Stimulated activated CD8-positive, alpha-beta memory T cell treated with anti-CD3 and anti-CD28 coated beads, Interleukin-7, amount 100 ng/mL, for 4 hours (primary cell): ENCODE measurements at places on chromosomes 2 and 18.
A peak's percentile ranks its signal among the peaks of the same experiment; 100 is the strongest.

GRCh38 chr2:197254776-197255530, 55.6 kb downstream of the ANKRD44 start:
- no peak for DNase-seq

GRCh38 chr2:68466778-68467076, 367 bp downstream of the FBXO48 start:
- DNase-seq: no peak

DNA sequence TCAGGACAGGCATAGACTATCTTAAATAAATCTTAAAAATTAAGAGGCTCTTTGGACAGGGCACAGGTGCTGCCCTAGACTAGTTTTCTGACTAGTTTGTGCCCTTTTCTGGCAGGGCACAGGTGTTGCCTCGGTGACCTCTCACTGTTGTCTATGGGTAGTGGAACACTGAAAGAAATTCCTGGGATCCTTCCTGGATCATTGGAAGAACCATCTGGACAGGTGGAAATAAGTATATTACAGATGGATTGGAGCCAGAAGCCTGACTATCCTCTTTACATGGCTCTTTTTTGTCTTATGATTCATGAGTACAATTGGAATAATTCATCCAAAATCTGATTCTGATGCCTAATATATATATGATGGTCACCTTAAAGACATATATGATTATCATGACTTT, 286.6 kb downstream of the RIT2 start:
- DNase-seq: no peak

DNA sequence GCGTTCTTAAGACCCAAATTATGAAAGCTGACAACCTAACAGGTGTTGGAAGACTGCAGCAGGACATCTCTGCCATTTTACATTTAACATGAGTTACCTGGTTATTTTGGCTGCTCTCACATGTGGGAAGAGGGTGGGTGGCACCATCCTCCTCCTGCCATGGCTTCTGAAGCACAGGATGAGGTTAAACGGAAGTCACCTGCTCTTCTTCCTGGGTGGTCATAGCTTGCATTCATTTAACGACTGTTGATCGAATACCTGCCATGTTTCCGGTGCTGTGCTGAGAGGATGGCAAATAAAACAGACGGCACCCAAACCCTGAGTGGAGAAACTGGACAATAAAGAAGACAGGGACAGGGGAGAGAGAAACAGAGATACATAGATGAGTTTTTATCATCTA, 118.0 kb downstream of the RHBDD1 start:
- no peak for DNase-seq

GRCh38 chr2:208929139-208929864, 494.5 kb upstream of the MAP2 start:
- no peak for DNase-seq

GRCh38 chr2:101112772-101113157, 38.4 kb downstream of the TBC1D8 start:
- no peak for DNase-seq

- no peak for DNase-seq
Observed at GRCh38 chr2:109648041-109648527, 33.9 kb downstream of the SOWAHC start.

- no peak for DNase-seq
Observed at GRCh38 chr2:219125886-219126270, 34.7 kb downstream of the NHEJ1 start.

DNA sequence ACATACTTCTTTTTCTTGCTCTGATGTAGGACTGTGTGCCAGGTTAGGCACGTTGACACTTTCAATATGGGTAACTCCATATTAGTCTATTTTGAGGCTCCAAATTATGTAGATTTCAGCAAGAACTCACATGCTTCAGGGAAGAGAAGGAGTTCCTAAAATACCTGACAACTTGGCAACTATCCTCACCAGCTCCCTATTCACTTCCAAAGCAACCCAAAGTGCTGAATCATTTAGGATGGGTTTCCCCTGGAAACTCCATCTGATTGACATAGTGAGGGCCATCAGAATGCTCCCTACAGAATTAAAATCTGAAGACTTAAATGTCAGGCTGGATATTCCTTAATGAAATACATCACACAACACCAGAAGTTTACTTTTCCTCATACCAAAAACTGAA, 32.5 kb upstream of the NFU1 start:
- DNase-seq: no peak

DNA sequence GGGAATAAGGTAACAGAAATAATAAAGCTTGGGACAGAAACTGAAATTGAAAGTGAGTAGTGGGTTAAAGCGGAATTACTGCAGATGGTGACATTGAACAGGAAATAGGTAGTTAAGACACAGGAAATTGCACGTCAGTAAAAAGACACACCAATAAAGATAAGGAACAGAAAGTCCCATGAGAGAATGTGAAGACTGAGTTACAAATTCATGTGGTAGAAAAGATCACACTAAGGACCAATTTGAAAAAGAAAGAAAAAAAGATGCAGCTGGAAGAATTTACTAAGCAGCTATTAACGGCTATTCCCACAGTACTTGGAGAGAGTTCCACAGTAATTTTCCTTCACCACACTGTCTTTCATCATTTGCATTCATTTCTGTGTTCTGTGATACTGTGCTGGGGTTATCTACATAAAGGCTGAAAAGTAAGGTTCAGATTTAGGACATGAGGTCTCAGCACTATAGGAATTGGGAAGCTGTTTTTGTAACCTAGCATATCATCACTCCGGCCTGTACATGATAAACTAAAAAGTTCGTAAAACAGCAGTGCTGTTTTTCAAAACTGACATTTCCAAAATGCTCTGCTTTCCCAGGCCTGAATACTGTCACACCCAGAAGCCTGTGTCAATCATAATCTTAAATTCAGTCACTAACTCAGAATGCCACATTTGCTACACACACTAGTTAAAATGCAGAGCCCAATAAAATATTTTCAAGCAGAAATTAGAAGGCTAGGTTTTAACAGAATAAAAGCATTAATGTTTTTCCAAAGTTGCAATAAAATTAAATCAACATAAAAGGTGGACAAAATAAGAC, 42.9 kb downstream of the SRBD1 start:
- no peak for DNase-seq

- DNase-seq: no peak
Observed at GRCh38 chr2:146990311-146991054, 854.3 kb upstream of the ACVR2A start.

- DNase-seq: peak; percentile 68
Observed at GRCh38 chr2:8488001-8488738, 193.7 kb upstream of the ID2 start.

DNA sequence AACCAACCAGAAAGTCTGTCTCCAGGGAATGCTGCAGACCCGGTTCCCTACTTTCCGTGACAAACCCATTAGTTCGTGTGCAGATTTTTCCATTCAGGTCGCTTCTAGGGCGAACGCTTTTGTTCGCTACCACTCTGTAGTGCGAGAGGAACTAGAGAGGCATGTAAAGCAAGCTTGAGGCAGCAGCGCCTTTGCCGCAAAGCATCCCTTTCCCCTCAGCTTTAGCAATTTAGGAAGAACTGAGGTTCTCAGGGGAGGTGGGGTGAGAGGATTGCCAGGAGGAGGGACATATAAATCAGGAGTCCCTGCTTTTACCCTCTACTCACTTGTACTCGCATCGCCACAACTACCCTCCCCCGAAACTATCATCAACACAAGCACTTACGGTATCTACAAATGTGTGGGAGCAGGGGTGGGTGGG, 748 bp upstream of the ZNF804A start:
- no peak for DNase-seq

DNA sequence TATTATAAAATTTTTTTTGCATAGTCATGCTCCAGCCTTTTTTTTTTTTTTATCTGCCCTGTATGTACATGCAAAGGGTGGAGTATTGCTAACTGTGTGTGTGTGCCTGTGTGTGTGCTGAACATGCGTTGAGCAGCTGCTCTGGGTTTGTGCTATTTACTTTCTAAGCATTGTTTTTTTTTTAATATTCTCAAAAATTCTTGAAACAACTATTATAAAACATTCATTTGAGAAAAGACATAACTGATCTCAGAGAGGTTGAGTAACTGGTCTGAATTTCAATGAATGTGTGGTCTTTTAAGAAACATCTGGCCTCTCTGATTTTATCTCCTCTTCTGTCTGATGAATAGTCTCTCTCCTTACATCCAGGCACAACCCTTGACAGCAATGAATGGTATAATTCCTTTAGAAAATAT, 366.0 kb upstream of the SLC14A2 start:
- no peak for DNase-seq

GRCh38 chr2:180985771-180986395, 5.5 kb downstream of the UBE2E3 start:
- DNase-seq: no peak

GRCh38 chr2:232321156-232321816, 57.3 kb upstream of the ALPP start:
- DNase-seq: no peak

- no peak for DNase-seq
Observed at GRCh38 chr18:23927821-23928746, 86.5 kb upstream of the TTC39C start.

- no peak for DNase-seq
Observed at GRCh38 chr18:46386788-46387187, 270.2 kb downstream of the LOXHD1 start.

DNA sequence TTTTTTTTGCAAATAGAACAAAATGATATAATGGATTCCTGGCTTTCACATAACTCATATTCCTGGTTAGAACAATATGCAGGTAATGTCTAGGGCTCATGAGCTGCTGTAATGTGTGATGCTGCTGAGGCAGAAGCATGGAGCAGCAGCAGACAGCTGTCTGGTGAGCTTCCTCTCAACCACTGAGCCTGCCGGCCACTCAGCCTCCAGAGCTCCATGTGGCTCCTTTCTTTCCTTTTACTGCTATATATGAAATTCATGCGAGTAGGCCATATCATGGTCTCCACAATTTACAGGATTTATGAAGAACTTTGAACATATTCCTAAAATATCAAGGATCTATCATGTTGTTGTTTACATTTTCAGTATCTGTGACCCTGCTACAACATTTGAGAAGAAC, 120.9 kb downstream of the MEP1B start:
- no peak for DNase-seq

GRCh38 chr2:203672856-203673255, 33.6 kb upstream of the CD28 start:
- no peak for DNase-seq

DNA sequence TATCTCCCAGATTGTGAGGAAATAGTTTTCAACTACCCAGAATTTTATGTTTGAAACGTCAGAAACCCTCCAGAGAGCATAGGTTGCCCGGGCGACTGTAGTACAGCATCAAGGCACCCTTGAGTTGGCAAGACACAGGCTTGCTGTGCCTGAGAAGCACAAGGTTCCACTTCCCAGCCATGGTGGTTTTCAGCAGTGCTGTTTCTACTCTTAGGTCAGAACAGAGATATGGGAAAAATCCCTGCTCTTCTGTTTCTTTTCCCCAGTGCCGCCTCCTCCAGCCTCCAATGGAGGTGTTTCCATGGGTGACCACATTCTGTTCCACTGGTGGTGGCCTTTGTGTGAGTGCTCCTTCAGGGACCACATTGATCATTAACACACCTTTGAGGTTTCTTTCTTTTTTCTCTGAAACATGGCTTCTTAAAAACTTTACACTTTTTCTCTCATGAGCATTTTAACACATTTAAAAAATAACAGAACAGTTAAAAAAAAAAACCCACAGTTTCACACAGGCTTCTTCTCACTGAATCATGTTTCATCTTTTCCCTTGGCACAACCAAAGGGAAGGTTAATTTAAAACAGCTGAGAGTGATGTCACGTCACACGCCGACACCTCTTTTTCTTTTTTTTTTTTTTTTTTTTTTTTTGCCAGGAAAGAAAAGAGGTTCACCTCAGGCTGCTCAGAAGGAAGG, 229.3 kb upstream of the HDAC4 start:
- no peak for DNase-seq

GRCh38 chr2:13056259-13056843, 339.6 kb downstream of the TRIB2 start:
- DNase-seq: no peak

DNA sequence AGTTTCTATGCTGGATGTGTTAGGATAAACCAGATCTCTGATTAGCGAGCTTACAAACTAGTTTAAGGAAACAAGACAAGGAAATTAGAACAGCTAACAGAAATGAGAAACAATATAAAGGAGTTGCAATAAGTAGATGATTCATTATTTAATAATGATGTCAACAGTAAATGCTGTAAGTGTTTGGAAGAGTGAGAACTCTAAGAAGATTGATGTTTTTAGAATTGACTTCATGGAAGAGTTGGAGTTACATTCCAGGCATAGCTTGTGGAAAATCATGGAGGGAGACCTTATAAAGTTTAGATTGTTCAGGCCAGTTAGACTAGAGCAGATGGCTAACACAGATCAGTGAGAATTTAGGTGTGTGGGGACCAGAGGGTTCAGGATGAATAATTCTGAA, 32.6 kb downstream of the PPP1R1C start:
- DNase-seq: no peak

DNA sequence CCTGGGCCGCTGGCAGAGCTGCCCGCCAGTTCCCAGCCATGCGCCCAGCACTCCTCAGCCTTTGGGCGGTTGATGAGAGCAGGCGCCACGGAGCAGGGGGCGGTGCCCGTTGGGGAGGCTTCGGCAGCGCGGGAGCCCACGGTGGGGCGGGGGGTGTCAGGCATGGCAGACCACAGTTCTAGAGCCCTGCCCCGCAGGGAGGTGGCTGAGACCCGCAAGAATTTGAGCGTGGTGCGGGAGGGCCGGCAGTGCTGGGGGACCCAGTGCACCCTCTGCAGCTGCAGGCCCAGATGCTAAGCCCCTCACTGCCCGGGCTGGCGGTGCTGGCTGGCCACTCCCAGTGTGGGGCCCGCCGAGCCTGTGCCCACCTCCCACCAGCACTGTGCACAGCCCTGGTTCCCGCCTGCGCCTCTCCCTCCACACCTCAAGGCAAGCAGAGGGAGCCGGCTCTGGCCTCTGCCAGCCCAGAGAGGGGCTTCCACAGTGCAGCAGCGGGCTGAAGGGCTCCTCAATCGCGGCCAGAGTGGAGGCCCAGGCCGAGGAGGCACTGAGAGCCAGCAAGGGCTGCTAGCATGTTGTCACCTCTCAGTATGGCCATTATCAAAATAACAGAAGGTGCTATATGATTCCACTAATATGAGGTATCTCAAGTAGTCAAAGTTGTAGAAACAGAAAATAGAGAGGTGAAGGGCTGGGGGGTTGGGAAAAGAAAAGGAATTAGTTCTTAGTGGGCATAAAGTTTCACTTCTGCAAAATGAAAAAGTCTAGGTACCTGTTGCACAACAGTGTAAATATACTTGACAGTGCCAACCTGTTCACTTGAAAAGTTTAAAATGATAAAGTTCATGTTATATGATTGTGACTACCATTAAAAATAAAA, 72.3 kb downstream of the SH3YL1 start:
- no peak for DNase-seq
